Upper lobe of right lung (tissue), 1 donor: ENCODE measurements at places on chromosomes 11 and 22. TPM values are rescaled to one million over a fixed set of nuclear protein-coding genes. Genes with fewer than 3 reads are reported as not detected.

DNA sequence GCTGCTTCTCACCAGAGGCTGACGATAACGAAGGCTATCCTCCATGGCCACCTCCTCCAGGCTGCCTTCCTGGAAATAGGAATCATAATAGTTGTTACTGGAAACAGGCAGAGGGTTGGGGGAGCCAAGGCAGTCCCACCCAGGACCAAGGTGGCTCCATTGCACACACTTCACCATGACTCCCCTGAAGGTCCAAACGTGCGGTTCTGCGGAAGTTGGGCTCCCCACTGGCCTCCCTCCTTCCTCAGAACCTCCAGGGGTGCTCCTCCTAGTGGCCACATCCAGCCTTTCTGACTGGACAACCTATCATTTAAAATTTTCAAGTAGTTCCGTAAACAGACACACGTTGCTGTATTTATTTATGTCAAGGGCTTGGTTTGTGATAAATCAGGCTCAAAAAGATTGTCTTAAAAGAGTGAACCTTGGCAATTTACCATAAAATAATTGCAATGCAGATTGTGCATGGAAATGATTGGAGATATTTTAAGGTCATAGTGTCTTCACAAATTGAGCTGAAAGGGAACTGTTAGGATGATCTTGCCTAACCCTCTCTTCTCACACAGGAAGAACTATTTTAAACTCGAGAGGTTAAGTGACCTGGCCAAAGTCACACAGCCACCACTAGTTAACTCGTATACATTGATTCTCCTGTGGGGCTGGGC, 1.4 kb upstream of the TCN2 start:
- H3K4me3 ChIP-seq, result peak overlapping the region; percentile 75
- no peaks in the 10 kb centered on the region for H3K36me3 ChIP-seq
- no peak for DNase-seq
- H3K27ac ChIP-seq, result peak overlapping the region; percentile 83
- peaks cover 37% of the 10 kb centered on the region for H3K4me1 ChIP-seq

GRCh38 chr22:46618667-46619066, 1.5 kb upstream of the GRAMD4 start:
- H3K36me3 ChIP-seq, result no peaks in the 10 kb centered on the region
- peaks cover 17% of the 10 kb centered on the region for H3K4me1 ChIP-seq
- no peaks in the 10 kb centered on the region for H3K27me3 ChIP-seq
- no peak overlapping the region for H3K27ac ChIP-seq
- DNase-seq, result peak; percentile 84

- no peaks in the 10 kb centered on the region for H3K36me3 ChIP-seq
- H3K4me1 ChIP-seq, result peaks cover 30% of the 10 kb centered on the region
- no peak for DNase-seq
- H3K27ac ChIP-seq, result no peak overlapping the region
Measured at GRCh38 chr11:46386005-46386578, 4.6 kb downstream of the MDK start.

DNA sequence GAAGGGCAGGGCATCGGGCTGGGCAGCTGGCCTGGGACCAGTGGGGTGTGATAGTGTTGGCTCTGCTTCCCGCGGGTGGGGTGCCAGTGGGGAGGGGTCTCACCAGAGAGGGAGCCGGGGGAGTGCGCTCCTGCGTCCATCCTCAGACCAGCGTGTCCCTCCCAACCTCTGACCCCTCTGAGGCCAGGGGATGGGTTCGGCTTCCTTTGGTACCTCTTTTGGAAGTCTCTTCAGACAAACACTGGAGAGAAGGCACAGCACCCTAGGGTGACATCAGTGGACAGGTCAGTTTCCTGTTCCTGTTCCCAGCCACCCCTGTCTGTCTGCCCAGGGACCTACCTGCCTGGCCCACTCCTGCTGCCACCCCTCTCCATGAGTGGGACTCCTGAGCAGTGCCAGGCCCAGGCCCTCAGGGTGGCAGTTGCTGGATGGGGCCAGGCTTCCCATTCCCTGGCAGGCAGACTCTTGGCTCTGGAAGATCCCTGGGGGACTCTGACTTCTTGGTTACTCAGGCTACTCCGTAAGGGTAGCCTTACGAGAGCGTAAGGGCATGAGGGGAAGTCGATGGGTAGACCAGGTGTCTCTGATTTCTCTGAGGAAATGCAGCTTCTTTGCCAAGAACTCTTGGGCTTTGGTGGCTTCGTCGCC, 2.6 kb downstream of the TAGLN start:
- peak overlapping the region; percentile 85 for H3K27ac ChIP-seq
- H3K4me1 ChIP-seq, result peaks cover 18% of the 10 kb centered on the region
- no peak for DNase-seq
- H3K36me3 ChIP-seq, result peaks cover 28% of the 10 kb centered on the region
- no peaks in the 10 kb centered on the region for H3K27me3 ChIP-seq
- H3K4me3 ChIP-seq, result peak overlapping the region; percentile 48

GRCh38 chr22:47309476-47309875, 547.0 kb downstream of the TBC1D22A start:
- H3K27ac ChIP-seq, result no peak overlapping the region
- no peak overlapping the region for H3K4me3 ChIP-seq
- no peaks in the 10 kb centered on the region for H3K4me1 ChIP-seq
- H3K27me3 ChIP-seq, result no peaks in the 10 kb centered on the region
- DNase-seq, result no peak
- no peaks in the 10 kb centered on the region for H3K36me3 ChIP-seq

- H3K36me3 ChIP-seq, result no peaks in the 10 kb centered on the region
- H3K27ac ChIP-seq, result peak overlapping the region; percentile 75
- no peaks in the 10 kb centered on the region for H3K27me3 ChIP-seq
- H3K4me3 ChIP-seq, result peak overlapping the region; percentile 60
Measured at GRCh38 chr11:128904656-128905344, 13.6 kb downstream of the KCNJ5 start.

GRCh38 chr11:102120437-102120973, 10.3 kb downstream of the YAP1 start:
- no peaks in the 10 kb centered on the region for H3K36me3 ChIP-seq
- no peak for DNase-seq
- H3K27ac ChIP-seq, result no peak overlapping the region
- no peak overlapping the region for H3K4me3 ChIP-seq
- peaks cover 36% of the 10 kb centered on the region for H3K4me1 ChIP-seq

GRCh38 chr11:126829716-126830115, 170.9 kb downstream of the KIRREL3 start:
- no peak overlapping the region for H3K27ac ChIP-seq
- no peak for DNase-seq
- H3K4me3 ChIP-seq, result no peak overlapping the region
- H3K27me3 ChIP-seq, result no peaks in the 10 kb centered on the region
- no peaks in the 10 kb centered on the region for H3K36me3 ChIP-seq

- H3K4me1 ChIP-seq, result no peaks in the 10 kb centered on the region
- no peak overlapping the region for H3K27ac ChIP-seq
- no peaks in the 10 kb centered on the region for H3K27me3 ChIP-seq
- no peak overlapping the region for H3K4me3 ChIP-seq
- DNase-seq, result no peak
- no peaks in the 10 kb centered on the region for H3K36me3 ChIP-seq
Measured at GRCh38 chr22:26848244-26848920, 191.0 kb downstream of the MIAT start.

DNA sequence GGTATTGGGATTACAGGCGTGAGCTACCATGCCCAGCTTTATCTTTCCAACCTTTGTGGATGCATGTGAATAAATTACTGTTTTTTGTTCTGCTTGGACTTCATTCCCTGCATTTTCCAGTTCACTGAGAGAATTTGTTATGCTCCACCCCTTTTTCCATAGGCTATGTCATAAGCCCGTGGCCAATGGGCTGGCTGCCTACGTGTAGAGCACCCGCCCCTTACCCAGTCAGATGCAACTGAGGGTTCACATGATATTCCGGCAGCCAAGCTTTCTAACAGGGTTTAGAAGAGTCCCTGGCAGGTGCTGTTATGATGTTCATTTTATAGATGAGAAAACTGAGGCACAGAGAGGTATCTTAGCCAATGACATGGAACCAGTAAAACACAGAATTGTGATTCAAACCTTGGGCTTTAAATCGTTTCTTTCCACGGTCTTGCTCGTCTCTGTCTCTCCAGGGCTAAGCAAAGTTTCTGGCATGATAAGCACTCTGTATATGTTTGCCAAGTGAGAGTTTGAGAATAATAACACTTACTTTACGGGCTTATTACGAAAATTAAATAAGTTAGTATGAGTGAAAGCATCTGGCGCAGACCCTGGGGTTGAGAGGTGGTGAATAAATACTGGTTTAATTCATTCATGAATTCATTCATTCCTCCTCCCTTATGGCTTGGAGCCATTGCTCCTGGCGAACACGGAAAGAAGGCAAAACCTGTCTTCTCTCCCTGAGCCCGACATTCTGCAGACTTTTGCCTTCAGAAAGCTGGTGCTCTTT, 42.4 kb upstream of the RASD2 start:
- no peaks in the 10 kb centered on the region for H3K36me3 ChIP-seq
- no peak for DNase-seq
- no peak overlapping the region for H3K27ac ChIP-seq
- no peak overlapping the region for H3K4me3 ChIP-seq
- no peaks in the 10 kb centered on the region for H3K4me1 ChIP-seq
- no peaks in the 10 kb centered on the region for H3K27me3 ChIP-seq

DNA sequence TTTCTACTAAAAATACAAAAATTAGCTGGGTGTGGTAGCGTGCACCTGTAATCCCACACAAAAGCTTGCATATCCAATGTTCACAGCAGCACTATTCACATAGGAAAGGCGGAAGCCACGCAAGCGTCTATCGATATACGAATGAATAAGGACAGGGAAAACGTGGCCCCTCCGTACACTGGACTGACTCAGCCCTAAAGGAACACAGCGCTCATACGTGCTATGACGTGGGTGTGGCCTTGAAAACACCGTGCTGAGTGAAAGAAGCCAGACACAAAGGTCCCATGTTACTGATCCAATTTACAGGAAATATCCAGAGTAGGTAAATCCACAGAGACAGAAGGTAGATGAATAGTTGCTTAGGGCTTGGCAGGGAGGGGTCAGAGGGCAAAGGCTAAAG, 7.0 kb downstream of the LMF2 start:
- H3K4me1 ChIP-seq, result peaks cover 5% of the 10 kb centered on the region
- no peak overlapping the region for H3K27ac ChIP-seq
- H3K27me3 ChIP-seq, result no peaks in the 10 kb centered on the region

- H3K4me1 ChIP-seq, result peaks cover 72% of the 10 kb centered on the region
- no peaks in the 10 kb centered on the region for H3K27me3 ChIP-seq
- peaks cover 53% of the 10 kb centered on the region for H3K36me3 ChIP-seq
- H3K27ac ChIP-seq, result peak overlapping the region; percentile 53
- no peak overlapping the region for H3K4me3 ChIP-seq
Measured at GRCh38 chr22:46092670-46093410, 57.5 kb upstream of the PPARA start.

- no peak overlapping the region for H3K4me3 ChIP-seq
- H3K4me1 ChIP-seq, result peaks cover 17% of the 10 kb centered on the region
- no peak overlapping the region for H3K27ac ChIP-seq
- H3K27me3 ChIP-seq, result no peaks in the 10 kb centered on the region
- H3K36me3 ChIP-seq, result no peaks in the 10 kb centered on the region
- DNase-seq, result no peak
Measured at GRCh38 chr11:88282747-88283515, 54.6 kb downstream of the CTSC start.

DNA sequence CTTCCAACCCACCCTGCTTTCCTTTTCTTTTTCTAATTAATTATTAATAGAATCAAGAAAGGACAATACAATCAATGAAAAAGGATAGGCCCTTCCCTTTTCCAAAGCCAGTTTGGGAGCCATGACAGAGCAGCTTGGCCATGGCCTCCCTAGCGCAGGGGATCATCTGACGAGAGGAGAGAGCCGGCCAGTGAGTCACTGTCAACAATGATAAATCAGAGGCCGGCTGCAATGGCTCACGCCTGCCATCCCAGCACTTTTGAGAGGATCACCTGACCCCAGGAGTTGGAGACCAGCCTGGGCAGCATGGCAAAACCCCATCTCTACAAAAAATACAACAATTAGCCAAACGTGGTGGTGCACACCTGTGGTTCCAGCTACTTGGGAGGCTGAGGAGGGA, 27.5 kb upstream of the KRTAP5-7 start:
- no peak overlapping the region for H3K27ac ChIP-seq
- no peaks in the 10 kb centered on the region for H3K4me1 ChIP-seq
- no peak for DNase-seq
- peaks cover 69% of the 10 kb centered on the region for H3K36me3 ChIP-seq

- H3K27me3 ChIP-seq, result no peaks in the 10 kb centered on the region
- no peaks in the 10 kb centered on the region for H3K4me1 ChIP-seq
- H3K4me3 ChIP-seq, result no peak overlapping the region
- no peaks in the 10 kb centered on the region for H3K36me3 ChIP-seq
- peak; percentile 51 for DNase-seq
Measured at GRCh38 chr22:23068832-23069385, 1.4 kb upstream of the GNAZ start.

- H3K4me1 ChIP-seq, result no peaks in the 10 kb centered on the region
- H3K27ac ChIP-seq, result no peak overlapping the region
- peaks cover 45% of the 10 kb centered on the region for H3K36me3 ChIP-seq
- H3K27me3 ChIP-seq, result no peaks in the 10 kb centered on the region
- H3K4me3 ChIP-seq, result no peak overlapping the region
Measured at GRCh38 chr22:45331486-45331885, 21.8 kb downstream of the FAM118A start.

GRCh38 chr11:94770563-94771120, 2.5 kb downstream of the AMOTL1 start:
- H3K27ac ChIP-seq, result peak overlapping the region; percentile 96
- H3K4me1 ChIP-seq, result peaks cover 38% of the 10 kb centered on the region
- H3K27me3 ChIP-seq, result no peaks in the 10 kb centered on the region
- H3K4me3 ChIP-seq, result peak overlapping the region; percentile 91

GRCh38 chr11:95375886-95376285, 144.9 kb upstream of the SESN3 start:
- no peak overlapping the region for H3K4me3 ChIP-seq
- no peaks in the 10 kb centered on the region for H3K36me3 ChIP-seq
- no peaks in the 10 kb centered on the region for H3K4me1 ChIP-seq
- H3K27me3 ChIP-seq, result no peaks in the 10 kb centered on the region

DNA sequence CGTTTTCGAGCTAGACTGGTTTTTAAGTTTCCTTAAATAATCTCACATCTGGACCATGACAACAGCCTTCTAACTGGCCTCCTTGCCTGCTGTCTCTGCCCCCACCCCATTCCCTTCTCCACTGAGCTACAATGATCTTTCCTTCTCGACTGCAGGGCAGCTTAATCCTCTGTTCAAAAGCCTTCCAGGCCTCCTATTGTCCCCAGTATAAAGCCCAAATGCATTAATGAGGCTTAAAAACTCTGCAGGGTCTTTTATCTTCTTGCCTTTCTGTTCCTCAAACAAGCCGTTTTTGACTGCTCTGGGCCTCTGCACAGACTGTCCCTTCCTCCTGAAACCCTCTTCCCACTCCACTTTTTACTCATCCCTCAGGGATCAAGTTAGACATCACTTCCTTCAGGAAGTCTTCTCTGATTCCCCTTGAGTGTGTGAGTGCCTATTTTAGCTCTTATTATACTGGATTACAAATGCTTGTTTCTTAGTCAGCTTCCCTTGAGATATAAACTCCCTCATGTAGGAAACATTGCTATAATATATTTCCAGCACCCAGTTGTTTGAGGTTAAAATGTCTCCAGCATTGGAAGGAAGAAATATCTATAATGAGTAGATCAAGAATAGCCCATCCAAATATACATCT, 23.6 kb upstream of the PAMR1 start:
- H3K4me3 ChIP-seq, result no peak overlapping the region
- DNase-seq, result no peak
- no peaks in the 10 kb centered on the region for H3K36me3 ChIP-seq
- no peak overlapping the region for H3K27ac ChIP-seq

The P2RX6 gene
- total RNA-seq, result 2.2 TPM

The NXPE4 gene
- total RNA-seq, result not detected

The MRGPRE gene
- not detected for total RNA-seq

The ANO5 gene
- 5.9 TPM for total RNA-seq

The MCHR1 gene
- total RNA-seq, result not detected

The TMEM138 gene
- 46.3 TPM for total RNA-seq

The OAF gene
- 19.8 TPM for total RNA-seq
